ENCODE measurements at places on chromosomes 13 and 19. TPM values are rescaled to one million over a fixed set of nuclear protein-coding genes. Genes with fewer than 3 reads are reported as not detected.

CEACAM7 gene
- 0.10 TPM for polyA plus RNA-seq

ZNF625 gene
- 13.4 TPM for polyA plus RNA-seq

UBE2L5 gene
- polyA plus RNA-seq: 0.40 TPM

MYH14 gene
- 46.3 TPM for polyA plus RNA-seq

CDC42EP5 gene
- polyA plus RNA-seq: 52.5 TPM

ZNF749 gene
- polyA plus RNA-seq: 14.1 TPM

KANK3 gene
- polyA plus RNA-seq: 24.9 TPM

ETV2 gene
- 2.1 TPM for polyA plus RNA-seq

GRIN2D gene
- 0.32 TPM for polyA plus RNA-seq

GAPDHS gene
- not detected for polyA plus RNA-seq

LILRB2 gene
- 1.7 TPM for polyA plus RNA-seq

CEACAM5 gene
- 0.10 TPM for polyA plus RNA-seq

ADM5 gene
- 1.9 TPM for polyA plus RNA-seq

GZMM gene
- not detected for polyA plus RNA-seq

ZNF766 gene
- 16.9 TPM for polyA plus RNA-seq

NAXD gene
- polyA plus RNA-seq: 36.9 TPM

ATP8A2 gene
- 6.3 TPM for polyA plus RNA-seq

TEX101 gene
- polyA plus RNA-seq: not detected

NXNL1 gene
- not detected for polyA plus RNA-seq

KLK15 gene
- not detected for polyA plus RNA-seq

OR7D4 gene
- 0.03 TPM for polyA plus RNA-seq

ANGPTL8 gene
- polyA plus RNA-seq: 1.3 TPM

KCNN4 gene
- polyA plus RNA-seq: 2.3 TPM

OLFM2 gene
- polyA plus RNA-seq: 28.9 TPM

SIN3B gene
- polyA plus RNA-seq: 86.9 TPM

PRKCG gene
- not detected for polyA plus RNA-seq

PCDH9 gene
- polyA plus RNA-seq: 4.2 TPM

CEACAM20 gene
- not detected for polyA plus RNA-seq

SHANK1 gene
- 5.5 TPM for polyA plus RNA-seq

All from left lung (tissue), 14 donors.